ENCODE measurements at places on chromosomes 12 and 14. TPM values are rescaled to one million over a fixed set of nuclear protein-coding genes. Genes with fewer than 3 reads are reported as not detected.
A peak's percentile ranks its signal among the peaks of the same experiment; 100 is the strongest.

GRCh38 chr14:52598568-52598967 lies 45.9 kb downstream of the GPR137C start:
- no peak for DNase-seq

The CD69 gene
- 40.3 TPM for total RNA-seq

The TRHDE gene
- total RNA-seq, result 3.5 TPM

- DNase-seq, result no peak
Measured at GRCh38 chr12:9387450-9387849, 179.3 kb upstream of the PZP start.

The TNS2 gene
- total RNA-seq, result 307 TPM

The SDR9C7 gene
- total RNA-seq, result 0.27 TPM

- no peak for DNase-seq
Measured at GRCh38 chr14:86243158-86243557, 713.2 kb downstream of the FLRT2 start.

The CACNA1C gene
- total RNA-seq, result 70.0 TPM

- peak; percentile 94 for DNase-seq
Measured at GRCh38 chr12:124745891-124746570, 117.6 kb downstream of the SCARB1 start.

The LMNTD1 gene
- not detected for total RNA-seq

- no peak for DNase-seq
Measured at GRCh38 chr12:96824838-96825236, 82.2 kb upstream of the NEDD1 start.

DNA sequence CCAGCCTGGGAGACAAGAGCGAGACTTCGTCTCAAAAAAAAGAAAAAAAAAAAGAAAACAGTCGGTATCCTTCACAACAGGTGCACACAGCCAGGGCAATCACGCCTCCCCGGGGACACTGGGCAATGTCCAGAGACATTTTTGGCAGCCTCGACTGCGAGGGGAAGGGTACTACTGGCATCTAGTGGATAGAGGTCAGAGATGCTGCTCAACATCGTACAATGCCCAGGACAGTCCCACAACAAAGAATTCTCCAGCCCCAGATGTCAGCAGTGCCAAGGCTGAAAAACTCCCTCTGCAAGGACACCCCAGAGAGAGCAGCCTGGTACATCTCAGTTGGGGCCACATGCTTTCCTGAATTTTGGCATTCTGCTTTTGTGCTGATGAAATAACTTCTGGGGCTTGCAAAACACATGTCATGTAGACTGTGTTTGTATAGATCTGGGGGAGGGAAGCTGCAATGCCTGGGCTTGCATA lies 21.5 kb downstream of the ALDH2 start:
- no peak for DNase-seq

The GPATCH2L gene
- total RNA-seq, result 124 TPM
